ENCODE measurements at places on chromosomes 5 and 9.

GRCh38 chr5:151612689-151613427, 21.7 kb upstream of the FAT2 start:
- no peak for DNase-seq

DNA sequence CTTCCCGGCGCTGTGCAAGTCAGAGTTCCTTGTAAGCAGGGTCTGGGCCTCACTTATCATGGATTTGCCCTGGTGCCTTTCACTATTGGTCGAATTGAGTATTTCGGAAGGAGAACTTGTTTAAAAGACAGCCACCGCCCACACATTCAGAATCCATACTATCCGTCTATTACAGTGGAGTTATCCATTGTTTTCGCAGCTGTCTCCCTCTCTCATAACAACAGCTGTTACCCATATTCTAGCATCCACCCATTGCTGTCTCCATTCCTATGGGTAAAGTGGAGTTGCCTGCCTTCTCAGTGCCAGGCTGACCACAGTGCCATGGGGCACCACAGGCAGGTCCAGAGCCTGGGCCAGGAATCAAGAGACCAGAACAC, 20.2 kb downstream of the FAXDC2 start:
- no peak for DNase-seq

DNA sequence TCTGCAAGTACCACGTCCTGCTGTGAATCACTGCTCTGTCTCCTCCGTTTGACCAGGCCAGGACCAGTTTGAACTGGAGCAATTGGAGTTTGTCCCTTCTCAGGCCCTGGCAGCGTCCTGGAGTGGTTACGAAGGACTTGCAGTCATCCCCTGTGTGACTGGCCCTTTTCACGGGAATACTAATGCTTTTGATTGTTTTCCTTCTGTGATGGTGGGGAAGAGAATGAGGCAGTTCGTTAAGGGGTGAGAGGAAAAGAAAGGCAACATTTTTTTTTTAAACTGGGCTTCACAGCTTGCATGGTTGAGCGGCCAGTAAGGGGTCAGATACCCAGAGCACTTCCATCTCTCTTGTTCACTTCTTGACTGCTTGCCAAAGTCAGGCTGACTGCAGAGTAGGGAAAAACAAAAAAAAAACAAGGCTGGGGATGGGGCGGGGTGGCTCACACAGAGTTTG, 153.5 kb upstream of the STK32A start:
- no peak for DNase-seq

GRCh38 chr5:12934722-12935121, 1009.8 kb downstream of the DNAH5 start:
- DNase-seq, result no peak

- no peak for DNase-seq
These were observed 15.4 kb downstream of the CNOT8 start for GRCh38 chr5:154873791-154874331.

Data from suprapubic skin (tissue), 4 donors.